ENCODE measurements at places on chromosomes 5 and 9.
A peak's percentile ranks its signal among the peaks of the same experiment; 100 is the strongest.

DNA sequence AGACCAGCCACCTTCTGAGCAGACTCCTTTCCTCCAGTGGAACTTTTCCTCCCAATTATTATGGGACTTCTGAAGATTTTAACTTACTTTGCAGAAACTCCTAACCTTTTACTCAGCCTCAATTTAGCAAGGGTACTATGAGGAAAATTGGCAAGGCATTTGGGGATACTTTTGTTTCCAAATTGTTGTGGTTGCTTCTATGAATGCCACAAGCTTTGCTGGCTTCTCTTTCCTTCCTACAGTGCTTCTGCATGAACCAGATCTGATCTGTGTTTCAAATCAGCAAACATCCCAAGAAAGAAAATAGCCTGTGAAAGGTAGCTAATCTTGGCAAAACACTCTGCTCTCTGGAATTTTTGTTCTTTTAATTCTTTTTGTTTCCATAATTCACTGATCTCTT is 57.3 kb upstream of the TAF11L2 start:
- DNase-seq = no peak

GRCh38 chr5:100856462-100856861 is 46.6 kb downstream of the ST8SIA4 start:
- no peak for DNase-seq

DNA sequence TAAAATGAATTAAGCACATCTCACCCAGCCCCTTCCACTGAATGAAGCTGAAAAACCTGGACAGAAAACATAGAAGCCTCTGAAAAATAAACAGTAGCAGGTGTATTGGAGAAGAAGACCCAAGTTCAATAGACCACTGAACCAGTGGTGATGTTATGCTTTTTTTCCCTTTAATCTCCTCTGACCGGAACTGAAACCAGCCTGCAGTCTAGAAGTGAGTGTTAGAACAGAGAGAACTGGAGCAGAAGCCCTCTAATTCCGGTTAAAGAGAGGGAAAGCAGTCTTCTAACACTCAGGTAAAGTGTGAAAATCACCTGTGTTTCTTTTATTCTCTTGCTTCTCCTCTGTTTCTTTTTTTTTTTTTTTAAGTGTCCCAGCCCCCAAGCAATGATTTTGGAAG is 83.5 kb upstream of the CCL21 start:
- no peak for DNase-seq

- DNase-seq = no peak
These were observed 72.7 kb downstream of the TTLL11 start for GRCh38 chr9:122020398-122020797.

DNA sequence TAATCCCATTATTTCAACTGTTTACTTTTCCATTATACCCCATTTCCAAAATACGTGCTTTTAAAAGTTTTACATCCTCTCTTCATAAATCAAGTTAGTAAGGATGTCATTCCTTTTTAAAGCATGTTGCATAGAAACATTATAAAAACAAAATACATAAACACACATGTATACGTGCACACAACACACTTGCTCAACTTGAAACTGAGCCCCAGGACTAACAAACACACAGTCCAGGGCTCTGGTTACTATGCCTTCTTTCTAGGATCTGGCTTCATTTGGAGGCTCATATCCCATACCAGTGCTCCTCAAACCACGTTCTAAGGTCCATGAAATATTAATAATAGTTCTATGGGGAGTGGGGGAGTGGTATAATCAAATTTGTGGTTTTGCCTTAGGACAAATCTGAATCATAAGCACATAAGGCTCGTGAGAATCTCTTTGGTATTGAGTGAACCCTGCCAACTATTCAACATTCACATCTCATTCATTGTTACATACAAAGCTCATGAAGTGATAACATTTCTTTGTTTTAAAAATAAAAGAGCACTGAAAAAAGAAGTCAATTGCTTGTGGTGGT is 55.2 kb downstream of the NFIB start:
- no peak for DNase-seq

DNA sequence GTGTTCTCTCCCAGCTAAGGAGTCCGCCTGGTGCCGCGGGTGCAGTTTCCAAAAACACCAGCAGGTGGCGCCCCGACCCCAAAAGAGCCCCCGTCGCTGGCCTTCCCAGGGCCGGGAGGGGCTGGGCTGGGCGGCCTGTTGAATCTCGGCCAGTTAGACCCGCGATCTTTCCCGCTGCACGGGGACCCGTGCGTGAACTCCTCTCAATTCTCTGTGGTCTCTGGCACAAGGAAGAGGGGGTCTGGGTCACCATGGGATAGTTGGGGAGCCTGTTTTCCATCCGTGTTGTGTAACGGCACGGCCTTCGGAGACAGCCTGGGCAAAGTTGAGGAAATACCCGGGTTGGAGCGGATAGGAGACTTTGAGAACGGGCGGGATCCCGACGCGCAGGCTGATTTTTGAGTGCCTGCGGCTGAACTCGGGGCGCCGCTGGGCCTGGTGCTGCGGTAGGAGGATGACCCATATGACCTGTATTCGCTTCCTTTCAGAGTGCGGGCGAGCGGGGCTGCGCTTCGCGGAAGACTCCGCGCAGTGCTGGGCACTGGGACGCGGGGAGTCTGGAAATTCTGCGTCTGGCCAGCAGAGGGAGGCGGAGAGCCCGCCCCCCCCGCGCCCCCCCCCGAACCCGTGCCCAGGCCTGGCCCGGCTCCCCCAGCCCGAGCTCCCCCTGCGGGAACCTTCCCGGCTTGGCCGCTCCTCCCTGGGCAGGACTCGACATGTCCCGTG is 7.9 kb upstream of the PSD2 start:
- DNase-seq = peak; percentile 72

DNA sequence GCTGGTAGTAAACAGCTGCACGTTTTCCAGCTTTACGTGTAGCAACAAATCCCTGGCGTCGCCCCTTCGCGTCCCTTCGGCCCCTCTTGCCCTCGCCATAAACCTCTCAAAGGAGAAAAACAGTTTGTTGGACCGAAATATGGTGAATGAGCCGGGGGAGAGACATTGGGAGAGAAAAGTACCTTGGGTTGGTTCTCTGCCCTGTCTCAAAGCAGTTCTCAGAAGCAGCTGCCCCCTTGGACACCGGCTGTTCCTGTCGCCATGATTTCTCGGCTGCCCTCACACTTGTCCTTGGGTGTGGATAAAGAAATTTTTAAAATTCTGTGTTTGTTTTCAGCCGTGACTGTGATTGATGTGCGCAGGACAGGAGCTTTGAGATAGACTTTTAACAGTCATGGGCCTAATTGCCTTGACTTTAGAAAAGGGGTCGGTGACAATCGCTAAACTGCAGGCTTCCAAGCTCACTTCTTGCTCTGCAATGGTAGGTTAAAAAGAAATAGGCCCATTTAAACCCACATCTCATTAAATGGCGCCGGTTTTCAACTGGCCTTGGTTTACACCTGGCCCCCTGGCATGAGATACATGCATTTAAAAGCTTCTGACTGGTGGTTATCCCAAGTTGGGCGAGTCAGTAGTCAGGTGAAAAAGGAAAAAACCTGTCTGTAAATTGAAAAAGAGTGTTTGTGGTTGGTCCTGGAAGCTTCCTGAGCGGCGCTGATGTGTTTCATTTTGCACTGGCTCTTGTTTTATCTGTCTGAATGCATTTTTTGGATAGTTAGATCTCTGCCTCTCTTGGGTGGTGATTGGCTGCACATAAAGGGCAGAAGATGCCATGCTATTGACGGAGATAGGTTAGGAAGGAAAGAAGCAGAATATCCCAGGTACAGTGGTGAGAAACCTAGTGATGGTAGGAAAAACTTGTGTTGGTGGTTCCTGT is 983 bp downstream of the RCL1 start:
- no peak for DNase-seq

Data from effector CD4-positive, alpha-beta T cell (primary cell).